ENCODE measurements at places on chromosomes 6 and 20.

GRCh38 chr6:132063204-132063603 is 112.0 kb upstream of the CCN2 start:
- no peak for DNase-seq

DNA sequence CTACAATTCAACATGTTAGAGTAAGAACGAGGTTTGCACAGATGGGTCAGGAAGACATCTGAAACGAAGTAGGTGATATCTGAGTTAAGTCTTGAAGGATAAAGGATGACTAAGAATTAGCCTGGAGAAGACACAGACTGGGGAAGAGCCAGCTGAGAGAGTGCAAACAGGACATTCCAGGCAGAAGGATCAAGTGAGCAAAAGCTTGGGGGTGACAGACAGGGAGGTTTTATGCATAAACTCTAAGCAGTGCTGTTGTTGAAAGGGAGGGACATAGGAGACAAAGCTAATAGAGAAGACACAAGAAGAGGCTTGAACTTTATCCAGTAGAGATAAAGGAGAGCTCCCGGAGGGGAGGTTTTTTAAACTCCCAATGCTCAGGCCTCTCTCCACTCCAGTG is 15.0 kb upstream of the ETV7 start:
- DNase-seq: no peak

DNA sequence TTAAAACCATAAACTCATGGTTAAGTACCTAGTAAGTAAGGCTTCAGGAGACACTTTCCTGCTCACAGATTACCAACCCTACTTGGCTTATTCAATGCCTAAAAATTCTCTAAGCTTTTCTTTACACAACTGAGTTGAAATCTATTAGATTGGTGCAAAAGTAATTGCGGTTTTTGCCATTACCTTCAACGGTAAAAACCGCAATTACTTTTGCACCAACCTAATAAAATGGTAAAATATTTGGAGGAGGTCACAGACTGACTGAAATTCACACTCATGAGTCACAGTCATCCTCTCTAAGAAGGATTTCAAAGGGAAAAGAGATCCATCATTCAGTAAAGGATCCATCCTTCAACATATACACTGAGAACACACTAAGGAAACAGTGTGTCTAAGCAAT is 25.9 kb downstream of the PKHD1 start:
- no peak for DNase-seq

DNA sequence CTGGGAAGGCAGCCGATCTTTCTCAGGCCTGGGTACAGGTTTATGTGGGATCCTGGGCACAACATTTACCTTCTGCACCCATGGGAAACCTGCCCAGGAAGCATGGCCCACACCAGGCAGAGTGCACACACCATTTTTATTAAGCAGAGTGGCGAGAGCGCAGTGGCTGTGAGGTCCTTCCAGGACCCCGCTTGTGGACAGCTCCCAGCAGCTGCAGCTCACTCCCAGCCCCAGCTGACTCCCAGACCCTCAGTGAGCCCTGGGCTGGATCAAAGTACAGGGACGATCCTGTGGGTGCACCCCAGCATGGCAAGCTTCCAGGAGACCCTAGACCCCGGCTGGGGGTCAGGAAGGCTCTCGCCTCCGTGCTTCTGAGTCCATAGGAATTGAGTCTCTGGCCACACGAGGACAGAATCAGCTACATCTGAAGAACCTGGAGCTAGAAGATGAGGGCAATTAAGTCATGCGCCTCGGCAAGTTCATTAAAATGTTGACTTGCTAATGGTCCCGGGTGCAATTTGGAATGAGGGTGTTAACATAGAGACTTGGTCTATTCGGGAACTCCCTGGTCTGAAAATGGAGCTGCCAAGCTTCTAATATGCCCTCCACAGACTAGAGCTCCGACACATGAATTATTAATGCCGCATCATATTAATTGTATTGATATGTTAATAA is 65.4 kb upstream of the SLCO4A1 start:
- DNase-seq: no peak

- DNase-seq: no peak
Observed at GRCh38 chr6:56381801-56382251, 134.4 kb upstream of the COL21A1 start.

Data from NCI-H446 (cell line).